Muscle of back (tissue), 13 donors: ENCODE measurements at places on chromosomes 2 and 18.

- no peak for DNase-seq
These were observed 13.3 kb upstream of the DYM start for GRCh38 chr18:49473721-49474120.

- DNase-seq: no peak
These were observed 99.4 kb downstream of the CBLN2 start for GRCh38 chr18:72444798-72445155.

DNA sequence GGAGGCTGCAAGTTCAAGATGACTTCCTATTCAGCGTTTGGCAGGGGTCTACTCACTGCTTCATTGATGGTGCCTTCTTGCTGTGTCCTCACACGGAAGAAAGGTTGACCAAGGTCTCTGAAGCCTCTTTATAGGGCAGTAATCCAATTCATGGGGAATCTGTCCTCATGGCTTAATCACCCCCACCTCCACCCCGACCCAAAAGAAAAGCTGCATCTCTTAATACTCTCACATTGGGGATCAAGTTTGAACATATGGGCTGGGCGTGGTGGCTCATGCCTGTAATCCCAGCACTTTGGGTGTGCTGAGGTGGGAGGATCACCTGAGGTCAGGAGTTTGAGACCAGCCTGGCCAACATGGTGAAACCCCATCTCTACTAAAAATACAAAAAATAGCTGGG is 36.4 kb upstream of the HNMT start:
- no peak for DNase-seq

GRCh38 chr2:120606931-120607330 is 128.7 kb upstream of the GLI2 start:
- DNase-seq: no peak

DNA sequence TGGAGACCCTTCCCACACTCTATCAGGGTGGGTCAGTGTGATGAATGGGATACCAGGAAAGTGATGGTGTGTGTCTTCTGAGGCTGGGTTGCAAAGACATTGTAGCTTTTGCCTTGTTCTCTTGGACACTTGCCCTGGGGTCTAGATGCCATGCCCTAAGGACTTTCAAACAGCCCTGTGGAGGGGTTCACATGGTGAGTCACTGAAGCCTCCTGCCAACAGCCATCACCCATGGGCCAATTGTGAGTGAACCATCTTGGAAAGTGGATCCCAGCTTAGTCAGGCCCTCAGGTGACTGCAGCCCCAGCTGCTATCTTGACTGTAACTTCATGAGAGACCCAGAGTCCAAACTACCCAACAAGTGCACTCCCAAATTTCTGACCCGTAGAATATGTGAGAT is 25.8 kb upstream of the IGFBP5 start:
- DNase-seq: no peak

- DNase-seq: no peak
These were observed 217.7 kb downstream of the AGAP1 start for GRCh38 chr2:235711527-235711926.

DNA sequence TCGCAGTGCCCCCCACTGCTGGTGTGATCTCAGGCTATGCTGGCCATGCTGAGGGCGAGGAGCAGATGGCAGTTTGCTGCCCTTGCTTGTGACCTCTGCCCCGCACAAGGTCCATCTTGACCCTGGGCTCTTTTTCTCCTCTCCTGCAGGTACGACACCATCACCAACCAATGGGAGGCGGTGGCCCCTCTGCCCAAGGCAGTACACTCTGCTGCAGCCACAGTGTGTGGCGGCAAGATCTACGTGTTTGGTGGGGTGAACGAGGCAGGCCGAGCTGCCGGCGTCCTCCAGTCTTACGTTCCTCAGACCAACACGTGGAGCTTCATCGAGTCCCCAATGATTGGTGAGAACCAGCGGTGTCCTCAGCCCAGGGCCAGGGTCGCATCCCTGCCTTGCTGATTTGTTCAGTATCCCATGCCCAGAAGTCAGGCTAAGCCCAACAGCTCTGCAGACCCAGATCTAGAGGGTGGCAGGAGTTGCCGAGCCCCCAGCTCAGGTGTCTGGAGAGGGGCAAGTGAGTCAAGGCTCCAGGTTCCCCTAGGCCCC is 223.8 kb downstream of the ATAD2B start:
- DNase-seq: no peak

DNA sequence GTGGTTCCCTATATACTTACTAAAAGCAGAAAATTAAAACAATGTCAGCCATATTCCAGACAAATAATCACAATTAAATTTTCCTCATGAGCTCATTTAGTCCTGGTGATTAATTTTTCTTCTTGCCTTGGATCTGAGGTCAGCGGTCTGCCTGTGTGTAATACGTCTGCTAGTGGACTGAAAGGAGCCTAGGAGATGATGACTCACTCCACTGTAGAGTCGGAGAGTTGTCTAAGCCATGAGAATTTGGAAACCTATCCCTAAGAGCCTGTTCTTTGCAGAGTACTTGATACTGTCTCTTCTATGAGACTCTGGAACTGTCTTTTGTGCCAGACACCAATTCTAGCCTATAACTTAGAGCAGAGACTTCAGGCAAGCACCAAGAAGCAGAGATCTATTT is 94.2 kb upstream of the RAB27B start:
- DNase-seq: no peak

DNA sequence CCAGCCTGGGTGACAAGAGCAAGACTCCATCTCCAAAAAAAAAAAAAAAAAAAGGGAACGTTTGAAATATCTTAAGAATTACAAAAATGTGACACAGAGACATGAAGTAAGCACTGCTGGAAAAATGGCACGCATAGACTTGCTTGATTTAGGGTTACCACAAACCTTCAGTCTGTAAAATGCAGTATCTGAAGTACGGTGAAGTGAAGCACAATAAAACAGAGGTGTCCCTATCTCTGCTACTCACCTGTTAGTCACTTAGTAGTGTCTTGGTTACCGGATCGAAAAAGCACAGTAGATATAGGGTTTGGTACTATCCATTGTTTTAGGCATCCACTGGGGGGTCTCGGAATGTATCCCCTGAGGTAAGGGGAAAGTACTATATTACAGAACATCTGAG is 11.6 kb upstream of the GREB1L start:
- DNase-seq: no peak

GRCh38 chr18:47931718-47932103 is 1.3 kb upstream of the SMAD2 start:
- no peak for DNase-seq

GRCh38 chr2:36677996-36678605 is 18.4 kb upstream of the VIT start:
- no peak for DNase-seq

- no peak for DNase-seq
These were observed 40.8 kb upstream of the PTMA start for GRCh38 chr2:231667496-231667895.

- DNase-seq: no peak
These were observed 170.1 kb downstream of the MAP2 start for GRCh38 chr2:209593930-209594329.

- DNase-seq: no peak
These were observed 119.0 kb upstream of the SNTG2 start for GRCh38 chr2:831622-832021.

GRCh38 chr18:8705238-8705960 is at the start of gene MTCL1:
MTCL1 (plus strand) TSS chr18:8705556; CDS start chr18:8705661, 105 bp downstream.
- no peak for DNase-seq

- no peak for DNase-seq
These were observed 1.5 kb downstream of the XDH start for GRCh38 chr2:31413025-31413424.

DNA sequence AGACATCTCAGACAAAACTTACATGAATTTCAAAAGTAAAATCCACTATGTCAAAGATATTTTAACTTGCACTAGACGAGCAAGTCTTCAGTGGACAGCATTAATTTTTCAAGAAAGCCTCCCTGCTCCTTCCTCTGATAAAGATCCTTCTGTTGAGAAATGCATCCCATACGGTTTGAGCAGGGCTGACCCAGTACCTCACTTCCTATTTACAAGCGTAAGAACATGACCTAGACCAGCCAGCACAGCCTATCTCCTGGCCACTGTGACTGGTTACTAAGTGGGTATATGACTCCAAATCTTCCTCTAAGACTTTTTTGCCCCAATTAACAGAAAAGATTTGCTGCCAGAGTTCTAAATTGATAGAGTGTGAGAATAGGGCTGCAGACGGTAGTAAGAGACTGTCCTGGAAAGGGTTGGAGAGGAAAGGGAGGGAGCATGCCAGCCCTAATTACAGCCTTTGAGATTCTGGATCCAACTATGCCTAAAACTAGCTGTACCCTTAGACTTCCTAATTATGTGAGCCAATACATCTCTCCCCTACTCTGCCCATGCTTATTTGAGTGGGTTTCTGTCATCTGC is 108.4 kb downstream of the PRELID3A start:
- no peak for DNase-seq

DNA sequence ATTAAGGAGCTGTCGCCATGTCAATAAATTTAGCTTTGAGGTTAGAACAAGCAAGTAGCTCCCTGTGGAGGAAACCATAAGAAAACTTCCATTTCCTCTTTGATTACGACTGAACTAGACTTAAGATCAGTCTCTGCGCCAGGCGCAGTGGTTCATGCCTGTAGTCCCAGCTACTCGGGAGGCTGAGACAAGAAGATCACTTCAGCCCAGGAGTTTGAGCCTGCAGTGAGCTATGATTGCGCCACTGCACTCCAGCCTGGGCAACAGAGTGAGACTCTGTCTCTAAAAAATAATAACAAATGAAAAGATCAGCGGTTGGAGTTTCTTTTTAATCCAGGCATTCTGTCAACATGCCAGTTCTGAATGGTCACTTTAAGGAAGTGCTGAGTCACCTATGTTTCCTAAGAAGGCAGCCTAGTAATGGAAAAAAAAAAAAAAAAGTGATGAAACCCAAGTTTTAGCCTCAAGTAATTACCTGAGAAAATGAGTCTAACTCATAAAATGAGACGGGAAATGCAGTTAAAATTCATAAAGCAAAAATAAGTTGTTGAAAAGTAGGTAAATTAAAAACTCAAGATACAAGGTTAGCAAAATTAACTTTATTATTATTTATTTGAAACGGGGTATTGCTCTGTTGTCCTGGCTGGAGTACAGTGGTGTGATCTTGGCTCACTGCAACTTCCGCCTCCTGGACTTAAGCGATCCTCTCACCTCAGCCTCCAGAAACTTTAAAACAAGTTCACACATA is 10.2 kb downstream of the C18orf32 start:
- DNase-seq: no peak

DNA sequence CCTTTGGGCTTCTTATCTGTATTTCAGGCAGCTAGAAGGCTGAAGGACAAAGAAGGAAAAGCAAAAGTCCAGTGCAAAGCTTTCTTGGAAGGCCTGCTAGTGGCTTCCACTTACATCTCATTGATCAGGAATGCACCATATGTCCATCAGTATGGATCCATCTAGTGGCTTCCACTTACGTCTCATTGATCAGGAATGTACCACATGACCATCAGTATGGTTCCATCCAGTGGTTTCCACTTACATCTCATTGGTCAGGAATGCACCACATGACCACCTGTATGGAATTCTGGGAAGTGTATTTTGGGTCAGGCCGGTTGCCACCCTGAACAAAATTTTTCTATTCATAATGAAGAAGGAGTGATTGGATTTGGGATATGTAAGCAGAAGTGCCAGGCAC is 70.6 kb downstream of the LYPD6 start:
- no peak for DNase-seq

- DNase-seq: no peak
These were observed 93.2 kb downstream of the SOCS6 start for GRCh38 chr18:70382017-70382416.

GRCh38 chr18:45954070-45954934 is 12.8 kb downstream of the EPG5 start:
- DNase-seq: no peak
